ENCODE measurements at places on chromosomes 13 and 19.

- no peak for DNase-seq
Observed at GRCh38 chr13:30856005-30856790, 49.9 kb upstream of the MEDAG start.

GRCh38 chr19:7846155-7846646 lies 16.2 kb downstream of the EVI5L start:
- DNase-seq: no peak

GRCh38 chr19:48490981-48491792 lies 20.4 kb downstream of the LMTK3 start:
- DNase-seq: no peak

DNA sequence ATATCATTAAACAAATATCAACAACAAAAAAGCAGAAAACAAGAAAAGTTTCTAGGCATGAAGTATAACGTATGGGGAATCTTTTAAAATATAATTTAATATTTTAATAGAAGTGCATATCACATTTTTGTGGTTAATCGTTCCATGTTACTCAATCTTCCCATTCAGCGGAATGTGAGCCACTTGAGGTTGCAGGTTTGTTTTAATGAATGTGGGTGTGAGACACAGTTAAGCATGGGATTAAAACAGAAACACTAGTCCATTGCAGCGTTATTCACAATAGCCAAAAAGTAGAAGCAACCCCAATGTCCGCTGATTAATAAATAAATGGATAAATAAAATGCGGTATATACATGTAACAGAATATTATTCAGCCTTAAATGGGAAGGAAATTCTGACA lies 146.0 kb downstream of the NDFIP2 start:
- DNase-seq: no peak

Measured in myocyte (in vitro differentiated cells).